T-helper 2 cell treated with Interferon-gamma antibody and Interleukin-4, amounts not matched to agents 5 μg/mL and 100 μg/mL, for 36 hours (primary cell): ENCODE measurements at places on chromosomes 1 and 21.
A peak's percentile ranks its signal among the peaks of the same experiment; 100 is the strongest.

DNA sequence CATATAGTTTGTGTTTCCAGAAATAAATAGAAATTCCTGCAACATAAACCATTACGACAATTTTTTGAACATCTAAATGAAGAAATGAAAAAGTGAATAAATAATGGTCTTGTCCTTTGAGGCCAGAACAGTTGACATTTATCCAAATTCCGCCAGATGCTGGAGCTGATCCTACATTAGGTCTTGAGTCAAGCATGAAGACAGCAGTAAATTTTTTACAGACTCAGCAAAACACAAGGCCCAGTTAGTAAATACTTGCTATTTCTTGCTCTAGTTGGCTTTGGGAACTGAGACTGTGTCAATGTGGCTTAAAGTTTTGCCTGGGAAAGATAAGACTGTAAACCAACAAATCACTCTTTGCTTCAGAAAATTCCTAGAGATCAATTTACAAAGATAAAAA is 540.1 kb upstream of the RGS18 start:
- no peak for DNase-seq

GRCh38 chr1:204107892-204108291 is 35.0 kb downstream of the SOX13 start:
- DNase-seq = no peak

DNA sequence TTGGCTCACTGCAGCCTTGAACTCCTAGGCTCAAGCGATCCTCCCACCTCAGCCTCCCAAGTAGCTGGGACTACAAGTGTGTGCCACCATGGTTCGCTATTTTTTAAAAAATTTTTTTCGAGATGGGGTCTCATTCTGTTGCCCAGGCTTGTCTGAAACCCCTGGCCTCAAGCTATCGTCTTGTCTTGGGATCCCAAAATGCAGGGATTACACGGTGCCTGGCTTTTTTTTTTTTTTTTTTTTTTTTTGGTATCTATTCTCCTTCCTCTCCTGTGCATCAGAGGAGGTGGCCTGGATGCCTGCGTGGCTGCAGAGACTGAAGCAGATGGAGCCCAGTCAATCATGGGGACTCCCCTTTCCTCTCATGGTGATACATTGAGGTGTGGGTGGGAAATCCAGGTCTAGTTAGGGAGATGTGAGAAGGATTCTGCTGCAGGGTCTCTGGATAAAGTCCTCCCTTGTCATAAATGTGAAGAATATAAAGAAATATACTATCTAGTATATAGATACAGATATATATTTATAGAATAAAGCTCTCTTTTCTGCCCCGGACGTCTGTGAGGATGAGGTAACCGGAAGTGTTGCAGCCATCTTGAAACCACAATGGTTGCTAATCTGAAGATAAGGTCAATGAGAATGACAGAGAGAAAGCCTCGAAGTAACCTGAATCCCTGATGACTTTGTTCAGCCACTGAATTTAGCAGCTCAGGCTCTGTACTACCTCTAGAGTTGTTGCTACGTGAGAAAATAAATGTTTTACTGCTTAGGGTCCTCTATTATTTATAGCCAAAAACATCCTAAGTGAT is 19.5 kb upstream of the RGSL1 start:
- peak; percentile 59 for DNase-seq

DNA sequence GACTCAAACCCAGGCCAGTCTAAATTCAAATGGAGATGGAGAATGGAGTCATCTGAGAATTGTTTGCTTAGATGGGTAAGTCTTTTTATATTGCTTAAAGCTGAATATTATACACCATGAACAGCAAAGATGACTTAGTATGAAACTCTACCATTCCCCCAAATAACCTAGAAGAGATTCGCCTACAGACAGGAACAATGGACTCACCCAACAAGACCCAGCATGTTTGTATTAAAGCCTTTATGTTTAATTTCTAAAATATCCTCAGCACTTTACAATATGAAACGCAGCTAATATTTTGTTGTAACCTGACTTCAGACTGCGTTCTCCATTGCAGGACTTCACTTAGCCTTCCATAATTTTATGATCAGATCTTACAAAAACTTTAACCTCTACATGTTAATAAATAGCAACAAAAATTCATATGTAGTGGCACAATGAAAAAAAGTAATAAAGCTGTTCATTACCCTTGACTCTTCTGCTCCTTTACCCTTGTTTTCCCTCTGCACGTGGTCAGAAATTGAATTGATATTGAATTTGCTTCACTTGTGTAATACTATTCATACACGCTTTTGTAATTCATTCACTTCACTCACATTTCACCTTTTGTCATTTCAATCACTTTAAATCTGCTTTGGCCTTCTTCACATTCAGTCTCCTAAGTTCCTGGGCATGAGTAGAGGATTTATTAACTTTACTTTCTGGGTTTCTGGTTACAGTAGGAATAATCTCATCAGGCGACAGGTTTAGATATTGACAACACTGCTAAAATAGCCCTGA is 177.3 kb upstream of the PTBP2 start:
- no peak for DNase-seq

DNA sequence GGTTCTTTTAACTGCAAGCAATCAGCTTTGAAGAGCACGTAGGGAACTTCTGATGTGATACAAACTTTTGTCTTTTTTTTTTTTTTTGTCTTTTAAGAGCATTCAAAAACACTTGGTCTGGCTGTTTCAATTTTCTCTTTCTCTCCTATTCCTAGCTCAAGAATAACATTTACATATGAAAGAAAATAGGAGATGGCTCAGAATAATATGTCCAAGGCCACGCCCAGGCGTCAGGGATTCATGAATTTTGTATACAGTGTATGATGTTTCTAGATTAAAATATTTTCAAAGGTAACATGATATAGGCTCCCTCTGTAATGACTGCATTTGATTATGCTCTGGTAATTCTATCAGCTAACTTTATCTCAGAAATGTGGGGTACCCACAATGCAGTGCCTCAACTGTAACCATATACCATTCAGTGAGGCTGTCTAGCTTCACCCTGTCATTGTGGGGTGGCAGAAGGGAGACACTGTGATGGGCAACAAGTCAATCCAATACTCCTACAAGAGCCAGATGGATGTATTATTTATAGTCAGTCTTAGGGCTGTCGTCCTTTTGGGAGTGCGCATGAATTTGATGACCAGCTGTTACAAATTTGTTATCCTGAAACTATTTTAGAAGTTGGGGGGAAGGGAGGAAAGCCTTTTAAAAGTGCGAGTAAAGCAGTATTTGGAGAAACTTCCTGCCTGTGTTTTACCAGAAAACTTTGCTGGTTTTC is 1.5 kb upstream of the AKNAD1 start:
- no peak for DNase-seq

DNA sequence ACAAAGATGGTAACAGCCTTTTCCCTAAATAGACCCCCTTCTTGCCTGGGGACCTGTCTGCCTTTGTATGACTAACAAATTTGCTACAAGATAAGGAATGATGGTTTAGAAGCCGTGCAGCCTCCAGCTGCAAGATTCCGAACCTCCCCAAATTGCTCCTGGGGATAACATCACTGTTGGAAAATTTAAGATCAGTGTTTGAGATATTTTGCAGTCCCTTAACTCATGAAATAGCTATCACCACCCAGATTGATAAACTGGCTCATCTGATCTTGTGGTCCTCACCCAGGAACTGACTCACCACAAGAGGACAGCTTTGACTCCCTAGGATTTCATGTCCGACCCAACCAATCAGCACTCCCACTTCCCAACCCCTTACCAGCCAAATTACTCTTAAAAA is 254.7 kb downstream of the USH2A start:
- DNase-seq = no peak

- no peak for DNase-seq
Observed at GRCh38 chr1:78540048-78540447, 49.3 kb downstream of the PTGFR start.

DNA sequence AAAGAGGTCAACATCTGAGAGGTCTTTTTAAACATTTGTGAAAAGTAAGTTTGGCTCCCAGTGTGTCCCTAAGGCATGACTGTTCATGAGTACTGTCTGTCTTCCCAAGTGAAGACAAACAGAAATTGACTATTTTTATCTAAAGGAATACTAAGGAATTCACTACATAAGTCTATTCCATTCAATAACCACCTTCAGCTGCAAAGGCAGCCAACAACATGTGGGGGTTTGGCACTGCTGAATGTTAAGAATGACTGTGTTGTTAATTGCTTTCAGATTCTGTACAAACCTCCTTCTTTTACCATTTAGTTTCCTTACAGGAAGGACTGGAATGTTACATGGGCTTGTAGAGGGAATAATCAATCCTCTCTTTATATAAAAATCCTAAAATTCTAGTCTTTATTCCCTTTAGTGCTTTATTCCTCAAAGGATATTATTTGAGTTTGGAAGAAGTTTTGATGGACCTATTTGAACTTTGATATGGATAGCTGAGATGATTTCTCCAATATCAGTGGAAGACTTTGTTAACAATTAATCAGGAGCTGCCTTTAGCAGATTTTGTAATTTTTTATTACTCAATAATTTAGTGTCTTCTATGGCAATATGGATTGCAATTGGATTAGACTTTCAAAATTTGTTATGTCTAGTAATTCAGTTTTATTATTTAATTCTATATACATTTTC is 201.7 kb upstream of the CHRM3 start:
- no peak for DNase-seq

DNA sequence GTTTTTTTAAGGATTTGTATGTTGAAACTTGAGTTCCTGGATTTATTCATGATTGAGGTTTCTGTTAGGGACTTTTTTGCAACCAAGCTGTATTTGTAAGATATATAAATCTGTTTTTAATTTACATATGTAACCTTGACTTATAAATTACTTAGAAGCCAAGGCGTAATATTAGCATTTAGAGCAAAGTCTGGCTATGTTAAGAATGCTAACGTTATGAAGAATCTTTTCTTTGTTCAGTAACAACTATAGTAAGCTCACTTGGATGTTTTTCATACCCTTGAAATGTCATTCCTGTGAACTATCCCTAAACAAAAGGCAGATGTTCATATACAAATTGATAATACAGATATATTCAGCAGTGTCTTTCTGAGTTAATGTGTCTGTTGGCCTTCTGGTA is 155.3 kb downstream of the MAGI3 start:
- no peak for DNase-seq

- DNase-seq = no peak
Observed at GRCh38 chr21:40568807-40569206, 278.2 kb downstream of the DSCAM start.

- DNase-seq = no peak
Observed at GRCh38 chr1:25199819-25200620, 32.3 kb downstream of the SYF2 start.

DNA sequence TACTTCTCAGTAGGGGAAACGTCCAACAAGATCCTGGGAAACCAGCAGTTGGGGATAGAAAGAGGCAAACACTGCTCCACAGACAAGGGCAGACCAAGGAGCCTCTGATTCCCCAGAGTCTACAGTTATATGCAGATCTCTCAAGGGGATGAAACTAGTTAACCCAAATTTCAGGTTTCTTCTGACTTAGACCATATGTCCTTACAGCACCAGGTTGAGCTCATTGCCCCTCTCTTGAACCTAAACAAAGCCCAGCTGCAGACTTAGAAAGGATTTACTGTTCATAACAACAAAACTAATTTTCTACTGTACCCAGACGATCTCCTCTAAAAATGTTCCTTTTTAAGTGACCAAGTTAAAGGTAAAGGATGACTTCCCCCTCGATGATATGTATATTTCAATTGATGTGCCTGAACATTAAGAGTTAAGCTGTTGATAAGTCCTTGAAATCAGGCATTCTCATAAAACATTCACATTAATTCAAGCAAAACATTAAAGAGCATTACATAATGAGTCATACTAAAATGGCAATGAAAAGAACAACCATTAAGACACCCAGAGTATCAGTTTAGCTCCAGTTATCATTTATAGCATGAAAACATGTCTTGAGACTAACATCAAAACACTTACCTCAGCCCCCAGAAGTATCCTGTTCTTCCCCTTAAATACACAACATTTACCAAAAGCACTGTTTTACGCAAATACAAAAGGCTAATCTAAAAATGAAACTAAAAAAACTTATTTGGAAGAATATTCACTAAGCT is 24.1 kb downstream of the SMYD3 start:
- DNase-seq = no peak

GRCh38 chr1:116833718-116834117 is 76.0 kb upstream of the PTGFRN start:
- no peak for DNase-seq

GRCh38 chr1:194104247-194104844 is 917.9 kb upstream of the B3GALT2 start:
- no peak for DNase-seq

GRCh38 chr1:207960346-207960745 is 49.4 kb upstream of the CD34 start:
- no peak for DNase-seq

GRCh38 chr1:170594066-170594626 is 62.2 kb downstream of the GORAB start:
- DNase-seq = no peak

GRCh38 chr1:211741116-211741515 is 65.7 kb upstream of the NEK2 start:
- no peak for DNase-seq

DNA sequence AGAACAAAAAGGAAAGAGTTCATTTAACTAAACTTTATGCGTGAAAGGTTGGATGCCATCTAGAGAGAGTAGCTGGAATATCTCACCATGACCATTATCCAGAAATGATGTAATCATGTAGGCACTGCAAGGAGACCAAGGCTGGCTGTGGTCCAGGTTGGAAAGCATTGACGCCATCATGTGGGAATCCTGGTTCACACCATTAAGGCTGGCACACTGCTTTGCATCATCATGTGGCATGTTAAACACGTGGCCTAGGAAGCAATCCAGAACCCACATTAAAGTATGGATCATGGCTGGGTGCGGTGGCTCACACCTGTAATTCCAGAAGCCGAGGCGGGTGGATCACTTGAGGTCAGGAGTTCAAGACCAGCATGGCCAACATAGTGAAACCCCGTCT is 4.3 kb downstream of the ADAMTS1 start:
- no peak for DNase-seq

- DNase-seq = no peak
Observed at GRCh38 chr1:2837823-2838222, 36.3 kb upstream of the TTC34 start.

DNA sequence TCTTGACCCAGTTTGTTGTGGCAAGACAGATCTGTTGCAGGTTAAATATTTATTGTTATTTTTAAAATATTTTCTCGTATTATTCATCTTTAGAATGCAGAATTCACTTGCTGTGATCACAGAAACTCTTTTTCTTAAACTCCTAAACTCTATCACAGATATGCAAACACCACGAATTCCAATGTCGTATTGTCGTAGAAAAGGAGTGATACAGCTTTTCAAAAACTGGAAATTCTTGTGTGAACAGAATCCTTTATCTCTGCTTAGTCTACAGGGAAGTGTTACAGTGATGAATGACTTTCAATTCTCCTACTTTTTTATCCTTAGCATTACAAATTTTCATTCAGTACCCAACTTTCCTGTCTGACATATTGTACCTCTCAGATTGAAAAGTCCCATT is 1329.5 kb upstream of the B3GALT2 start:
- no peak for DNase-seq

DNA sequence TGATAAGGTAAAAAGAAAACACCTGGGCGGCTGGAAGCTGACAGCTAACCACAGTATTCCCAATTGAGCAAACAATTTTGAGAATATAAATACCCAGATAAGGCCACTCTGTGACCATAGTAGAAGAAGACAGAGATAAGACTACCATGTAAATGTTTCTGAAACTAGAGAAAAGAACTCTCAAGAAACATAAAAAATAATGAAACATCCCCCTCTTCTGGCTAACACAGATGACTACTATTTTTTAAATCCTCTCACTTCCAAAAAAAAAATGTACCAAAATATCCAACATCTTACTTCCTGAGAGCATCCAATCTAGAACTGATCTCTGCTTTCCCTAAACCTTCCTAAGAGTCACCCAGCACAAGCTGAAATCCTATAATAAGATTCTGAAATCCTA is 125.9 kb downstream of the HFM1 start:
- DNase-seq = no peak
